ENCODE measurements at places on chromosomes 4 and X. TPM values are rescaled to one million over a fixed set of nuclear protein-coding genes. Genes with fewer than 3 reads are reported as not detected.

Gene FAM133A
- total RNA-seq, result not detected

Gene TMSB15C
- 3.4 TPM for total RNA-seq

Gene HTRA3
- total RNA-seq, result 49.3 TPM

GRCh38 chr4:37561803-37562207 is 124.4 kb downstream of the RELL1 start:
- no peak for DNase-seq

DNA sequence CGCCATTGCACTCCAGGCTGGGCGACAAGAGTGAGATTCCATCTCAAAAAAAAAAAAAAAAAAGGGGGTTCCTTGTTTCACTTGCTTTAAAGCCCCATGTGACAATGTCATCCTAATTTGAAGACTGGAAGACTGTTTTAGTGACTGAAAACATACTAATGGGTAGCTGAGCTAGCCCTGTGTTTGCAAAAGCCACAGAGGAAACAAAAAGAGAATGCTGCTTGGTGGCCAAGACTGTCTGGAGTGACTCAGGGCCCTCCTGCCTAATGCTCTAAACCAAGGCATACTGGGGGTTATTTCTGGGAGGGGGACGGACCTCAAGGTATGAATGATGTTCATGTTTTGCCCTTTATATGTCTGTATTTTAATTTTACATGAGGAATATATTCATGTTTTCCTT is 16.0 kb downstream of the HPSE start:
- no peak for DNase-seq

Measured in myocyte (in vitro differentiated cells).